ENCODE measurements at places on chromosomes 2 and 18.
A peak's percentile ranks its signal among the peaks of the same experiment; 100 is the strongest.

DNA sequence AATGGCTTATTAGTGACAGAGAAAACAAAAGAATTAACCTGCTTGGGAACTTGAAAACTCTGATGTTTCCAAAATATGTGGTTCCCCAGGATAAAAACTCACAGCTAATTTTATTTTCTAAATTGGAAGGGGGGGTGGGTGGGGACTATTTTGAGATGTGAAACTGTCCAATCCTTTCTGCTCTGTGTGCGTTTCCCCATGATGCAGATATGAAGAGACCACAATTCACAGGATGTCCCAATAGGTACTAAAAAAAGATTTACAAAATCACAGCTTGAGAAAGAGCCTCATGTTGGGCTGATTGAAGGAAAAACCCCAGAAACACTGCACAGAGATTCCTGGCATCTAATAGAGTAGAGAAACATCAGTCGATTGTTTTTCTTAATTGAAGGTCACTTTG is 273.2 kb downstream of the ARHGAP15 start:
- H3K27me3 ChIP-seq = no peaks in the 10 kb centered on the region
- H3K4me1 ChIP-seq = no peaks in the 10 kb centered on the region
- no peaks in the 10 kb centered on the region for H3K36me3 ChIP-seq
- no peak overlapping the region for H3K27ac ChIP-seq
- no peak for DNase-seq

GRCh38 chr18:58694720-58695468 is 23.6 kb downstream of the MALT1 start:
- no peaks in the 10 kb centered on the region for H3K4me1 ChIP-seq
- no peaks in the 10 kb centered on the region for H3K27me3 ChIP-seq

GRCh38 chr2:125004106-125004800 is 979.2 kb downstream of the CNTNAP5 start:
- H3K27ac ChIP-seq = no peak overlapping the region
- no peak overlapping the region for H3K4me3 ChIP-seq
- H3K27me3 ChIP-seq = no peaks in the 10 kb centered on the region
- H3K4me1 ChIP-seq = no peaks in the 10 kb centered on the region
- DNase-seq = no peak

DNA sequence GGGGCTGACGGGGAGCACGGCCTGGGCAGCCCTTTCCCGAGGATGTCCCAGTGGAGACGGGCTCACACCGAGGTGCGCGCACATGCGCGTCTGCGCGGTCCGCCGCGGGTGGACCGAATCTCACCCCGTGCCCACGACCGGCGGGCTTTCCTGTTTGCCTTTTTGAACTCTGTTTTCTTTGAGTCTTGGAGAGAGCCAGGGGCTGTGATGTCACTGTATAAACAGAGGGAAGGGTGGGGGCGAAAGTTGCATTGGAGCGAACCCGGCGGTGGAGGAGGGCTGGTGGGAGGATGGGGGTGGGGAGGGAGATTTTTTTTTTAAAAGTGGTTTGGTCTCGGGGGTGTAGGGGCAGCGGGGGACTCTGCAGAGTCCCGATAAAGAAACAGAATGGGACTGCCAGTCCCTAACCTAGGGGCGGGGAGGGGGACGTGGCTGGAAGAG is 141.2 kb upstream of the CTAGE1 start:
- no peak overlapping the region for H3K27ac ChIP-seq
- peaks cover 2% of the 10 kb centered on the region for H3K27me3 ChIP-seq
- H3K4me1 ChIP-seq = peaks cover 4% of the 10 kb centered on the region
- DNase-seq = no peak

DNA sequence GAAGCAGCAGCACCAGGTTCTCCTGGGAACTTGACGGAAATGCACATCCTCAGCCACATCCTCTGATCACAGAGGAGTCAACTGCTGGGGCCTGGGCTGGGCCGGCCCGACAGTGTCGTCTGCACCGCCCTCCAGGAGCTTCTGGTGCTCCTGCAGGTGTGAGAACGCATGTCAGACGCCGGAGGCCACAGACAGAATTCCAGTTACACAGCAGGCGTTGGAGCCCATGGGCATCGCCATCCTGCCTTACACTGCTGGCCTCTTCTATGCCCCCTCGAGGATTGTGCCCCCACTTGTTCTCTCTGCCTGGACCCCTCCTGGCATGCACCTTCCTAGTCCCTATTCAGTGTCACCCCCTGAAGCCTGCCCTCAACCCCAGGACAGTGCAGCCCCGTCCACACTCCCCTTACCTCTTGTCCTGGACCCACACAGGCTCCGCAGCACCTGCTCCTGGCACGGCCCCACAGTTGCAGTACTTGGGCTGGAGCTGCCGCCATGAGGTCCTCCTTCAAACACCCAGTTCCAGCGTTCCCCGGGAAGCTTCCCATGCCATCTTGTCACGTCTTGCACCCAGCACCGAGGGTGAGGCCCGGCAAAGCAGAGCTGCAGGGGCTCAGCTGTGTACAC is 37.5 kb downstream of the ADI1 start:
- H3K4me3 ChIP-seq = no peak overlapping the region
- H3K4me1 ChIP-seq = peaks cover 2% of the 10 kb centered on the region
- no peaks in the 10 kb centered on the region for H3K27me3 ChIP-seq
- DNase-seq = no peak

- H3K36me3 ChIP-seq = no peaks in the 10 kb centered on the region
- no peak overlapping the region for H3K4me3 ChIP-seq
- H3K27ac ChIP-seq = no peak overlapping the region
- no peaks in the 10 kb centered on the region for H3K27me3 ChIP-seq
Measured at GRCh38 chr2:118968961-118969733, 27.2 kb downstream of the MARCO start.

DNA sequence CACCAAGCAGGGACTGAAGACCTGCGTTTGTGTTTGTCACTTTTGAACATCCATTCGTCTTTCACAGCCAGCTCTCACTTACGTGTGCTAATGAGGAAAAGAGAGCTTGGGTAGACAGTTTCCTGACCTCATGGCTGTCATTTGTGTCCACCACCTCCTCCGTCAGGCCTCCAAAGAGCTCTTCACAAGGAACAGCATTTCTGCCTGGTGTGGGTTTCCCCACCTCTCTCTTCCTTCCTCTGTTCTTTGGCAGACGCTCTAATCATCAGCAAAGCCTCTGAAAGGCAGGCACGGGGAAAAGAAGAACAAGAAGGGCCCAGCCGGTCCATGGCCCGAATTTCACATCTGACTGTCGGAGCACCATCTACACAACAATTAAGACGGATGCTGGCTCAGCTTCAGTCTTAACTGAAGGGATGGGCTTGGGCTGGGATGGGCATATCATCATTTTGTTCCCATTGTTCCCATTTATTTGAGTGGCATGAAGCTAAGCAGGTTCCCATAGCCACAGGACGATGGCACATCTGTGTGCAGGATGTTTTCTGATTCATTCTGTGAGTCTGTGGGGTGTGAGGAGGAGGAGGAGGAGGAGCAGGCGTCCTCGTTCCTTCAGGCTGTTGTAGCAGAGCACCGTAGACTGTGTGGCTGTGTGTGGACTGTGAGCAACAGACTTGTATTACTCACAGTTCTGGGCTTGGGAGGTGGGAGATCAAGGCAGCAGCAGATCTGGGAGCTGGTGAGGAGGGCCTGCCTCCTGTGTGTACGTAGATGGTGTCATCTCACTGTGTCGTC is 66.4 kb downstream of the TSHZ1 start:
- H3K27ac ChIP-seq = no peak overlapping the region
- no peak overlapping the region for H3K4me3 ChIP-seq
- H3K4me1 ChIP-seq = peaks cover 3% of the 10 kb centered on the region
- H3K27me3 ChIP-seq = no peaks in the 10 kb centered on the region
- no peak for DNase-seq

GRCh38 chr2:15640261-15640711 is 48.6 kb downstream of the DDX1 start:
- no peaks in the 10 kb centered on the region for H3K27me3 ChIP-seq
- peaks cover 19% of the 10 kb centered on the region for H3K4me1 ChIP-seq
- no peak overlapping the region for H3K27ac ChIP-seq
- H3K36me3 ChIP-seq = peaks cover 40% of the 10 kb centered on the region
- no peak overlapping the region for H3K4me3 ChIP-seq

GRCh38 chr2:16784652-16785051 is 119.0 kb upstream of the CYRIA start:
- peaks cover 4% of the 10 kb centered on the region for H3K4me1 ChIP-seq
- no peaks in the 10 kb centered on the region for H3K36me3 ChIP-seq
- DNase-seq = no peak
- H3K27ac ChIP-seq = no peak overlapping the region

DNA sequence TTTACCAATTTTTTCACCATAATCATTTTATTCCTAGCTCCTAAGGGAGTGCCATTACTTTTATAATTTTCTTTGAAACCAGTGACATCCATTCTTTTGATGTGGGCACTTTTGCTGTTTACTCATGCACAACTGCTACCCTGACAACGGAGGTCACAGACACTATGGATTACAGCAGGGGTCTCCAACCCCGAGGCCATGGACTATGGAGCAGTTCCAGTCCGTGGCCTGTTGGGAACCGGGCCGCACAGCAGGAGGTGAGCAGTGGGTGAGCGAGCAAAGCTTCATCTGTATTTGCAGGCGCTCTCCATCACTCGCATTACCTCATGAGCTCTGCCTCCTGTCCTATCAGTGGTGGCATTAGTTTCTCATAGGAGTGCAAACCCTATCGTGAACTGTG is 34.6 kb downstream of the PRPF40A start:
- no peaks in the 10 kb centered on the region for H3K27me3 ChIP-seq
- DNase-seq = no peak
- H3K4me1 ChIP-seq = peaks cover 5% of the 10 kb centered on the region
- H3K36me3 ChIP-seq = peaks cover 89% of the 10 kb centered on the region
- H3K27ac ChIP-seq = no peak overlapping the region
- H3K4me3 ChIP-seq = no peak overlapping the region

DNA sequence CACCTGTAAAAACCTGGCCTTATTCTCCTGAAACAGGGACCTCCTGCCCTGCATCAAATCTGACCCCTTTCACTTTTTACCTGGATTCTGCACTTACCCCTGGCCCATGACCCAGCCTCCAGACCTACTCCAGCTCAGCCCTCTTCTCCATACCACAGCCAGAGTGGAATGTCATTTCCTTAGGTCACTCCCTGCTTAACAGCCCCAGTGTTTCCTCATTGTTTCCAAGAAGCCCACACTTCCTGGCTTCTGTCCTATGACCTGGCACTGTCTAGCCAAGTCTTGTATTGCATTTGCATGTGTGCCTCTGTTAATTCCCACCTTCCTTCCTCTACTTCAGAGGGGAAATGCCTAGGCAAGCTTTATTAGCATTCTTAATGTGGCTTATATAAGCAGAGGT is 51.4 kb upstream of the TRIB2 start:
- H3K36me3 ChIP-seq = no peaks in the 10 kb centered on the region
- H3K27ac ChIP-seq = no peak overlapping the region
- H3K27me3 ChIP-seq = no peaks in the 10 kb centered on the region

DNA sequence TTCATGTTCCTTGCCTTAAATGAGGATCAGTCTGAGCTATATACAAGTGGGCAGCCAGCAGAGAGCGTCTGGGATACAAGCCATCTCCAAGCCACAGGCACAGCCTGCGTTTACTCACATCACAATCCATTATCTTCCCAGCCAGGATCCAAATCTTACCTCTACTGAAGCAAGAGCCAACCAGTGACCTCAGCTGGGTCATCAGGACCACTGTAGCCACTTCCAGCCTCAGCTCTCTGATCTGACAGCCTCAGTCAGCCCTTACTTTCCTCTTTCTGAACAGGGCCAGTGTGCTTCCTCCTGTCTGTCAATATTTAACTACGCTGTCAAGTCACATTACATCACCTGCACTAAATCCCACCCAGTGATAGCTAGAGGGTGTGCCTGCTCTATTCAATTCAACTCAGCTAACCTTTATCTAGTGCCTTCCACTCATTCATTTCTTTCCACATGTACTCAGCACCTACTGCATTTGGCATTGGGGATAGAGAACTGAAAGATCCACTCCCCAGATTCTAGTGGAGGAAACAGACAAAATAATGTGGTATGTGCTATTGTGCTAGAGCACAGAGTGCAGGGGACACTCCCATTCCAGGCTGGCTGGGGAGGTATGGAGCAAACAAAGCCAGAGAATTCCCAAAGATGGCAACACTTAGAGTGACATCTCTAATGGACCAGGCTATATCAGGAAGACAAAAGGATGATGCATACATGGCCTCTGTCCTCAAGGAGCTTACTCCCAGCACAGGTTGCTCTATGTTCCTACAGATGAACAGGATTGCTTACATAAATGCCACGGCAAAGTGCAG is 146.5 kb downstream of the NCKAP5 start:
- no peak overlapping the region for H3K27ac ChIP-seq
- no peaks in the 10 kb centered on the region for H3K36me3 ChIP-seq
- H3K4me1 ChIP-seq = peaks cover 69% of the 10 kb centered on the region
- no peak overlapping the region for H3K4me3 ChIP-seq
- peak; percentile 14 for DNase-seq

DNA sequence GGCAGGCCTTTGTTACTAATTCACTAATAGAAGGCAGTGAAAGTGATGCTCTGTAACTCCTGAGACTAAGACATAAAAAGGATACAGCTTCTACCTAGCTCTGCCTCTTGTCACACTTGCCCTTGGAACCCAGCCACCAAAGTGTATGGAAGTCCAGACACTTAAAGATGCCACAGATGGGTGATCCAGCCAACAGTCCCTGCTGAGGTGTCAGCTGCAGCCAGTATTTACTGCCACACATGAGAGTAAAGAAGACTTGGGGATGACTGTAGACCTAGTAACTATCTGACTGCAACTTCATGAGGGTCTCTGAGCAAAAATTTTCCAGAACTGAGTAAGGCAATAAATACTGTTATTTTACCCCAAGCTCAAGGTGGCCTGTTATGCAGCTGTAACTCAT is 8.8 kb downstream of the IMMT start:
- no peaks in the 10 kb centered on the region for H3K27me3 ChIP-seq
- no peak overlapping the region for H3K27ac ChIP-seq
- no peak for DNase-seq

- H3K27me3 ChIP-seq = no peaks in the 10 kb centered on the region
- peaks cover 3% of the 10 kb centered on the region for H3K4me1 ChIP-seq
- H3K36me3 ChIP-seq = no peaks in the 10 kb centered on the region
Measured at GRCh38 chr18:61459896-61460648, 126.8 kb downstream of the CDH20 start.

DNA sequence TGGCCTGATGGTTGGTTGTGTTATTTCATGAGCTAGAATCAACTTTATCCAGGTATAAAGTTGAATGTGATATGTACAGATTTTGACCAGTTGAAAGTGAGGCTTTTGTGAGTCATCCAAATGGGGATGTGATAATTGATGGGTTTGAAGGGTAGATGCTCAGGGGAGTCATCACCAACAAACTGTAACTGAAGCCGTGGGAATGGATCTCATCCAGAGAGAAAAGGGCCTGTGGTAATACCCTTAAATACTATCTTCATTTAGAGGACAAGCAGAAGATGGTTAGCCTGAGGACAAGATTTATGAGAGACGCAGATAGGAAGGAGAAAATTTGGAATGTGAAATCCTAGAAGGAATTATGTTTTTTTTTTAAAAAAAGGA is 90.5 kb upstream of the MYO3B start:
- H3K27ac ChIP-seq = no peak overlapping the region
- H3K4me3 ChIP-seq = no peak overlapping the region
- H3K36me3 ChIP-seq = no peaks in the 10 kb centered on the region
- no peaks in the 10 kb centered on the region for H3K27me3 ChIP-seq

DNA sequence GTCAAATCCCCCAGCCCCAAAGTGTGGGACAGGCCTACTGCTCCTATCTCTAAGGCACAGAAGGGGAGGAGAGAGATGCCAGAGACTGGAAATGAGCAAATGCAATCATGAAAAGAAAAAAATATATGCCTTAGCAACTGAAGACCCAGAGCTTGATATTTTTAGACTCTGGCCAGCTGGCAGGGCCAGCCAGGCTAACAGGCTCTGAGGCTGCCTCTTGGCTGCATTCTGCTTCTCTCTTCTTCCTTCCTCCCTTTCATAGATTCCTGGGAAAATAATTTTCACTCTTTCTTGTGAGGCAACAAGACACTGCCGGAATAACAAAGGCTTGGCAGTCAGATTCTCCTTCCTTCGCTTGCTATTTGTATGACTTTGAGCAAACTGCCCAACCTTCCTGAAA is 209.1 kb downstream of the RAD51AP2 start:
- H3K4me3 ChIP-seq = no peak overlapping the region
- H3K36me3 ChIP-seq = no peaks in the 10 kb centered on the region
- H3K27me3 ChIP-seq = no peaks in the 10 kb centered on the region
- H3K4me1 ChIP-seq = peaks cover 2% of the 10 kb centered on the region

All from neuronal stem cell (in vitro differentiated cells).